ENCODE measurements at places on chromosomes 4 and X.

DNA sequence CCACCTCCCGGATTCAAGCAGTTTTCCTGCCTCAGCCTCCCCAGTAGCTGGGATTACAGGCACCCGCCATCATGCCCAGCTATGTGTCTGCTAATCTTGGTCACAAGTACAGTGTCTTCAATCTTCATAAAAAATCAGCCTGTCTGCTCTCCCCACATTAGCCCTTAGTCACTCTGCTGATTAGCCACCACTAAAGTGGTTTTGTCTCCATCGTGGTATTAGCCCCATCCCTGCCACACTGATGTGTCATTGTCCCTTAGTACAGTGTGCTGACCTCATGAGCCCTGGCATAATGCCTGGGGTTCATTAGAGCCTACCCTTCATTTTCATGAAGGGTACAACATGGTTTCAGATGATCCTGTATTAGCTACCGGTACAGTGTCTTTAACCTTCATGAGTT is 49.9 kb downstream of the ZNF157 start:
- no peak for DNase-seq

GRCh38 chrX:24242649-24243175 is 71.2 kb downstream of the SUPT20HL2 start:
- no peak for DNase-seq

DNA sequence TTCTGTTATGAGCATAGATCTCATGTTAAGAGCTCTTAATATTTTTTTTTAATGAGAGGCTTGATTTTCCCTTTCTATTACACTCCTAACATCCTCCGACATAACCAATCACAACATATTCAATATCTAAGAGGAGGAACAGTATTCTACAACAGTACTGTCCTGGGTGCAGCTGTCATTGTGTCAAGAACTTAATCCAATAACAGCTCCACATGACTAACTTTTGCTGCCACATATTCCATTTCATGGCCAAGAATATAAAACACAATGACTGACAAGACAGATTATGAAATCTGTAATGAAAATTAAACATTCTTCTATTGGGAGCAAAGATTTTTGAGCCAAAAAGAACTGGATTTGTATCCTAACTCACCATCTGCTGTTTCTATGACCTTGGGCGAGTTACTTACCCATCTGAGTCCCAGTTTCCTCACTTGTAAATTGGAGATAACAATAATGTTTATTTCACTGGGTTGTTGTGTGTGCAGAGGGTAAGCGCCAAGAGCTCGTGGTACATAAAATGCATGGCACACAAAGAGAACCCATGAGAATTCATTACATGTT is 405.6 kb downstream of the SPRY1 start:
- DNase-seq: no peak

GRCh38 chr4:1206299-1207156 is 34.1 kb upstream of the SPON2 start:
- no peak for DNase-seq

GRCh38 chr4:150368667-150369066 is 213.3 kb upstream of the MAB21L2 start:
- no peak for DNase-seq

GRCh38 chrX:34810364-34810763 is 132.2 kb upstream of the FAM47B start:
- no peak for DNase-seq

DNA sequence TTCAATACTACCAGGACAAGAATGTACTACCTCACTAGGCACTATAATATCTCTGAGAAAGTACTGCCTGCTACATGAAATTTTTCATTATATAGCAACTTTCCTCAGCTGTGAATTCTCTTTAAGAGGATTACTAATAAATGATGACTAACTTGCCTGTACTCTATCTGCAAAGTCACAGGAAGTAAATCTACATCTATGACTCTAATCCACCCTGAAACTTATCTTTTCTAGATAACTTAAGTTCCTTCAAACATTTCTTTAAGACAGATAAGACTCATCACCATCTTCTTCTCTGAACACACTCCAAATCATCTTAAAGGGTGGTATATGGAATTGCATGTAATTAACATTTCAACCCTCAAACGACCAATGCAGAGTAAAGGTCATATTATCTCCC is 28.8 kb downstream of the RPS6KA3 start:
- no peak for DNase-seq

GRCh38 chrX:77977518-77977917 is 8.1 kb upstream of the PGAM4 start:
- DNase-seq: no peak

DNA sequence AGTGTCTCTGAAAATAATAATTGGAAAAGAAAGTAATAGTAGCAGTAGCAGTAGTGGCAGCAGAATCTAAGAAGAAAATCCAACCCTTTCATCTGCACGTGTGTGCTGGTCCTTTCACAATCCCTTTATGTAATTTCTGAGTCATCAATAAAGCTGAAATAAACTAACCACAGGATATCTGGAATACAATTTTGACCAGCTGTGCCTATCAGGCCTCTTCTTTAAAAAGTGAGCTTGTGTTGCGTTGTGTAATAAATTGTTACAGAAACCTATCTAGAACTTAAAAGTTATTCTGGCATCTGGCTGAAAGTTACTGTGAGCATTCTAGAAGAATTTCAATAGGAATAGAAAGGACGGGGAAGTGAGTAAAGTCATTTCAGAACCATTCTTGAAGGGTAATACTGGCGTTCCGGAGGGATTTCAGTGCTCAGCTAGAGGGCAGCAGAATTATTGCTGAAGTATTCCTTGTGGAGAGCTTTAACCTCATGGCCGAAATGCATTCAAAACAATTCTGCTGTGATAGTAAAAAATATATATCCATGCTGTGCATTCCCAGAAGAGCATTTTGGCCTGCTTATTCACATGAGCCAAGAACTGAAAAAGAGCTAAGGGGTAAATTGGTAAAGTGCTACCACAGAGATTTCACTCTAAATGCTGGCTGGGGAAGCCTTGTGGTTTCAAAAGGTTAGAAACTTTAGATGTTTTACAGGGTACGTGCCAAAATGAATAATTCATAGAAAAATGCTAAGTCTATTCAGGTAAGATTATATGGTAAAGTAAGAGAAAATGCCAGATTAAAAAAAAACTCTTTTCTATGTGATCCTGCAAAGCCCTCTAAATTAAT is 260.6 kb downstream of the NKX6-1 start:
- DNase-seq: no peak

DNA sequence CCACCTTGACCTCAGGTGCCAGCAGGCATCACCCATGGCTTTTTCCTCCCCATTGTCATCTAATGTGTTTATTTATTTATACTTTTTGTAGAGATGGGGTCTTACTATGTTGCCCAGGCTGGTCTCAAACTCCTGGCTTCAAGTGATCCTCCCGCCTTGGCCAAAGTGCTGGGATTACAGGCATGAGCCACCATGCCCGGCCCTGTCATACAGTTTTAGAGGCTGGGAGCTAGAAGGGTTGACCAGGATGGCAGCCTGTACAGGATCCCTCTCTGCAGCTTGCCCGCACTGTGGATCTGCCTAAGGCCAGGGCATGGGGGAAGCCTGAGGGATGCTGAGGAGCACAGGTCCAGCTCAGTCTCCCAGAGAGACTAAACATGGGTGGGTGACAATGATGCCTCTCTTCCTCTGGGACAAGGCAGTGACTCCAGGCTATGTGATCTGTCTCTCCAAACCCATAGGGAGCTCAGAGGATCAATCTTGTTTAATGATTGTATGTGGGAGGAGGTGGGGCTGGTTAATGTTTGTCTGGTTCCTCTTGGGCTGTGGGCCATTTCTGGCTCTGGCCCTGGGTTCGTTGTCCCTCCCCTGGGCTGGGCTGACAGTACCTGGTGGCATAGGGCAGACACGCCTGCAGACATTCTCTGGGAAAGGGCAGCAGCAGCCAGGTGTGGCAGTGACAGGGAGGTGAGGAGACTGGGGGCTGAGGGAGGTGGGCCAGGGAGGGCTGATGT is 8.3 kb upstream of the GJB1 start:
- DNase-seq: no peak

DNA sequence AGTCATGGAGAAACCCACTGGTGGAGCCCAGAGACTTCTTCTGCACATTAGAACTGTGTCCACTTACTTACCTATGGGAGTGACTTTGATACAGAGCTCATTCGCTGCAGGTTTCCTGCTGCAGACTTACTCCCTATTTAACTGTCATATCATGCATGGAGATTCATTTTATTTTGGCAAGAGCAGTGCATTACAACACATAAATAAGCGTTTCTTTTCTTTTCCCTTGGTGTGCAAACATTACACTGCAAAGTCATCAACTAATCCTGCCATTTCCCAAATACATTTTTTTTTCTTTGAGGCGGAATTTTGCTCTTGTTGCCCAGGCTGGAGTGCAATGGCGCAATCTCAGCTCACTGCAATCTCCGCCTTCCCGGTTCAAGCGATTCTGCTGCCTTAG is 230.9 kb upstream of the SFRP2 start:
- no peak for DNase-seq

GRCh38 chr4:87505862-87506261 is 23.3 kb downstream of the SPARCL1 start:
- DNase-seq: no peak

- DNase-seq: no peak
These were observed 134.1 kb upstream of the MAP3K15 start for GRCh38 chrX:19649226-19649995.

GRCh38 chr4:184906480-184907097 is 80.8 kb upstream of the ACSL1 start:
- no peak for DNase-seq

- DNase-seq: no peak
These were observed 327.1 kb upstream of the GIMD1 start for GRCh38 chr4:106695501-106696262.

DNA sequence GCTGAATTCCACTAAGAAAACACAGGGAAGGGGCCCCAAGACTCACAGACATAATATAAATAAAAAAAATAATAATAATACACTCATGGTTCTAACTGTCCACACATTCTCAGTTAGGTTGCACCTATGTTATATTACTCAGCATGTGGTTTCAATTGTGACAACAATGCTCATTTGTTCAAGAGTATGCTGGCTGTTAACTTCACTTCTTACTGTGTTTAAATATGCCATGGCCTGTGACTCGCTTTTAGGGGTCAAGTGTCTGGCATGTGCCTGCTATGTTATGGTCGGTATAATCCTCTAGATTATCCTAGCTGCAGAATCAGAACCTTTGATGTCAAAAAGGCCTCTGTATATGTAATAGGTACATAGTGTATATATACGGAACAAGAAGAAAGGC is 324.8 kb upstream of the INTU start:
- no peak for DNase-seq

GRCh38 chr4:25131926-25132325 is 28.3 kb downstream of the SEPSECS start:
- DNase-seq: no peak

DNA sequence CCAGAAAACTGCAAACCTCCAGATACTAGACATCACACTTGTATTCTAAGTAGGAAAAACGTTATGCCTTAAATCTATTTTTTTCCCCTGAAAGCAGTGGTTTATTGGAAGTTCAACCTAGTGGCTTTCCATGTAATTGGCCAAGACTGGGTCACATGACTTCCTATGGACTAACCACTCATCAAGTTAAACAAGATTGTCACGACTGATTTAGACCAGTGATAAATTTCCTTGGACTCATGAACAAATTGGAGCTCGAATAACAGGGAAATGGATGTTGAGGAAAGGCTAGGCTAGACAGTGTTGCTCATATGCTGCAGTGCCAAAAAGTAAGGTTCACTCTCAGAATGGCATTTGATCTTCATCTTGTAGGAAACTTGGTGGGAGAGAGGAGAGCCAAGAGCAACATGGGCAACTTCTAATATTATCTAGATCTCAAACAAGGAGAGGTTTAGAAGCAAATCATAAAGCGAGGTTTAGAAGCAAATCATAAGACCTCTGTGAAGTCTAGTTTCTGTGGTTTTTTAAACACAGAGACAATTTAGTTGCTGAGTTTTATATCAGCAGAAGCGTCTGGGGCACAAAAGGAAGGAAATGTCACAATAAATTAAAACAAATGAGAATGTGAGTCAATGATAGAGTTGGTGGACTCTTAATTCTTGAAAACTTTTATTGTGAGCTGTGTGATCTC is 165.6 kb upstream of the BOD1L1 start:
- DNase-seq: no peak

- DNase-seq: peak; percentile 61
These were observed at the start of gene RBMX2 for GRCh38 chrX:130401415-130402207. RBMX2 (plus strand) TSS chrX:130401987; CDS start chrX:130402033, 46 bp downstream.

GRCh38 chr4:54318904-54319303 is 89.8 kb downstream of the PDGFRA start:
- DNase-seq: peak; percentile 0

- no peak for DNase-seq
These were observed 69.9 kb upstream of the BRS3 start for GRCh38 chrX:136417806-136418205.

- DNase-seq: no peak
These were observed 77.4 kb downstream of the ANKRD17 start for GRCh38 chr4:73181231-73181630.

DNA sequence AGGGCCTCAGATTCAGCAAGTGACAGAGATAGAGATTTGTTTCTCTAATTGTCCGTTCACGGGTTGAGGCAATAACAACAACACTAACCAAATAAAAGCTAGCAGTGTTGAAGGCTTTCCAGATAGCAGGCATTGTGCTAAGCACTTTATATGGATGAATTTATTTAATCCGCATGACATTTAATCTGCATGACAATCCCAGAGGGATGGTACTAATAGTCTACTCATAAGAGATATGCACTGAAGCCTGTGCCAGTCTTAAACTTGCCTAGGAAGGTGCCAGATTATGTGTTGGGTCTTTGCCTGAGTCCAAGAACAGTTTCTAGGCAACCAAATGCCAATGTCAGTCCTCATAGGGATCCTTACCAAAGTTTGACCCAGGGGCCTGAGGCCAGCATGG is 37.7 kb upstream of the FAT1 start:
- DNase-seq: no peak

GRCh38 chr4:11914406-11914805 is 485.7 kb upstream of the HS3ST1 start:
- DNase-seq: no peak

DNA sequence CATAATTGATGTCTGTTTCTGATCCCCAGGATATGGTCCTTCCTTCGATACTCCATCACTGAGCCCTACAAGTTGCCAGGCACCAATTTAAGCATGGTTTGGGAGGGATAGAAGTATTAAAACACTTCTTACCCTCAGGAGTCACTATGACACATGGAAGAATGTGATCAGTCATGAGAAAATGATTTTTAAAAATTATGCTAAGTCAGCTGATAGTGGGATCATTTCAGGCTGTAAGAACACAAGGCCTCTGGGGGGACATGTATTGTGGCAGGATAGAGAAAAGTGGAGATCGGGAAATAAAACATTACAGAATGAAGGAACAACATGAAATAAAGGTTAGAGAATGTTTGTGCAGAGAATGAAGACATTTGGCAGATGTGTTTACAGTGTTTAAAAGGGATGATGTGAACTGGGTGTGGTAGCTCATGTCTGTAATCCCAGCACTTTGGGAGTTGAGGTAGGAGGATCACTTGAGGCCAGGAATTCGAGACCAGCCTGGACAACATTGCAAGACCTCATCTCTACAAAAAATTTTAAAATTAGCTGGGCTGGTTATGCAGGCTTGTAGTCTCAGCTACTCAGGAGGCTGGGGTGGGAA is 64.0 kb downstream of the ELOVL6 start:
- DNase-seq: no peak

DNA sequence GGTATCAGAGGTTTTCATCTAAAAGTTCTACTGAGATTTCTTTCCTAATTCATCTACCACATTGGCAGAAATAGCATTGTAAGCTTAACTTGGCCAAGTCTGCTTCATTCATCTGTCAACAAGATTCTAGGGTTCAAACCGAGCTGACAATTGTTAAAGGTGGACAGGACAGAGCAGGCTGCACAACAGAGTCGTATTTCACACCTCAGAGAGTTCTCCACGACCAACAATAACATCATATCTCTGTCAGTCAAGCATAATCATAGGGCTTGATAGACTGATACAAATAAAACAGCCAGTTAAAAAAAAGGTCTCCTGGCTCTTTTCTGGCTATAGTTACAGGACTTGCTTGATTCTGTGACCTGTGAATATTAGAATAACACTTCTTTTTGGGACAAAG is 259.2 kb downstream of the COL25A1 start:
- DNase-seq: no peak

All from NK-92 treated with Interleukin-12 subunit alpha and Interleukin-12 subunit beta, amount 100 ng/mL, for 24 hours (cell line).